T follicular helper cell (primary cell): ENCODE measurements at places on chromosomes 6 and 20.
A peak's percentile ranks its signal among the peaks of the same experiment; 100 is the strongest.

DNA sequence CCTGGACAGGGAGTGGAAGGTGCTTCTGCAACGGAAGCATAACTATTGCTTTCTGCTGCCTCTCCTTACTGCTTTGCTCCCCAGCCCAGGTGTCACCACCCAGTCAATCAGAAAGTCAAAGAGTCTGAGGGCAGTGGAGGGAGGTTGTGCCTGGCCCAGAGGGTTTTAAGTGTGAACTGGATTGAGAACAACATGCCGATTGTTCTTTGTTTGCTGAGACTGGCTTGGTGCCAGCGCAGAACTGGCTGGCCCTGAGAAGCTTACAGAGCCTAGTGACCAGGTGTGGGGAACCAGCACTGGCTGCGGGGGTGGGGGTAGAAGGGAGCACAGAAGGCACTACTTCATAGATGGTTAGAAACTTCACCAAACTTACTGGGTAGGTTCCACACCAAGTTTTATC lies 31.1 kb upstream of the ENPP4 start:
- DNase-seq: no peak

DNA sequence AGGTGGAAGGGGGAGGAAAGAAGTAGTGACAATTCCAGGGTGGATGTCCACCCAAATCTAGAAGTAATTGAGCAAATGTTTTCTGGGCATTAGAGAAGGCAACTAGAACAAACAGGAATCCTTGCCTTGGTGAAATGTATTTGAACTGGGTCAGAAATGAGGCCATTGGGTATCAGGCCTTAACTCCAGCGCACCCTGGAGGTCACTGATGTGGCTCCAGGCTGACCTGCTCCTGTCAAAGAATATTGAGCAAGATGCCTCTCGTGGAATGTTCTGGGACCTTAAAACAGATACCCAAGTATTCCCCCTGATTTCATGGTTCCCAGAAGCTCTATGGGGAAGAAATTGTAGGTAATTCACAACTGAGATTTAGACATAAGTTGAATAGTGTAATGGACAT lies 6.9 kb downstream of the HLA-DPB1 start:
- no peak for DNase-seq

DNA sequence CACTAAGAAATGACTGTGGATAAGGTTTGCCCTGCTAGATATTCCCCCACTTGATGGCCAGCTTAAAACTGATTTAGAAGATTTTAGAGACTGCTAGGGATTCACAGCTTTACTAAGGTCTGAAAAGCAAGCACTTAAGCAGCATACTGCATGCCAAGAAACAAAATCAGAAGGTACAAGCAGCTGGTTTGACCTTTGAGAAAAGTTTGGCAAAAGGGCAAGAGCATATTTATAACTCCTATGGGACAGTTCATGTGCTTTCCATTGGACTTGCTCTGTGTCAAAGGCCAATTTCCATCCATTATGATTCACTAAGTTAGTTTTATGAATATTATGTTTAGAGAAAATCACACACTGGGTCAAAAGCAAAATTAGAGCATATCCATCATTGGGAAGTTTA lies 402.8 kb downstream of the PKHD1 start:
- no peak for DNase-seq

DNA sequence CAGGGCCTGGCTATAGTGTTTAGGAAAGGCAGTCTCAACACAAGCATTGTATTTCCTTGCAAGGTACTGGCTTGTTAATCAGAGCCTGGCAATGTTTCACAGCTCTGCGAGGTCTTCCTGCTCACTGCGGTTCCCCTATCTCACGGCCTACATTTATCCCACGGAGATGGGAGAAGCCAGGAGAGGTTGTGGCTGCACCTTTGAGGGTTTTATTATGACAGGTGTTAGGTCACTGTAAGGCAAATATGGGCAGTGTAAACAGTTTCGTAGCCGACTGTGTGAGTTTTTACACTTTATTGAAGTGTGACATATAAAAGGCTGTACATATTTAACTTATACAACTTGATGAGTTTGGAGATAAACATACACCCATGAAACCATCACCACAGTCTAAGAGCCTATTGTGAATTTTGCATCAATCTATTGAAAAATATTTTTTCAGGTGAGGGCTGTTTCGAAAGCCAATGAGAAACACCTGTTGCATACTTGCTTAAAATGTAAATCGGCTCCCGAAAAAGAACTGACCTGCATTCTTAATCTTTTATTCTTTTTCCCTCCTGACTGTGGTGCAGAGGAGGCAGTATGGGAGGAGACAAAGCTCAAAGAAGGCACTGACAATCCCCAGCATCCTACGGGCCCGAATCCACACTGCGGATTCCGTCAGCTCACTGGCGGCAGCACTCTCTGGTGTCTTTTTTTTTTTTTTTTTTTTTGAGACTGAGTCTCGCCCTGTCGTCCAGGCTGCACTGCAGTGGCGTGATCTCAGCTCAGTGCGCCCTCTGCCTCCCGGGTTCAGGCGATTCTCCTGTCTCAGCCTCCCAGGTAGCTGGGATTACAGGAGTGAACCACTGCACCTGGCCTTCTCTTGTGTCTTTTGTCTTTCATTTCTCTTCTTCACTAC lies 7.5 kb upstream of the RBM38 start:
- no peak for DNase-seq

DNA sequence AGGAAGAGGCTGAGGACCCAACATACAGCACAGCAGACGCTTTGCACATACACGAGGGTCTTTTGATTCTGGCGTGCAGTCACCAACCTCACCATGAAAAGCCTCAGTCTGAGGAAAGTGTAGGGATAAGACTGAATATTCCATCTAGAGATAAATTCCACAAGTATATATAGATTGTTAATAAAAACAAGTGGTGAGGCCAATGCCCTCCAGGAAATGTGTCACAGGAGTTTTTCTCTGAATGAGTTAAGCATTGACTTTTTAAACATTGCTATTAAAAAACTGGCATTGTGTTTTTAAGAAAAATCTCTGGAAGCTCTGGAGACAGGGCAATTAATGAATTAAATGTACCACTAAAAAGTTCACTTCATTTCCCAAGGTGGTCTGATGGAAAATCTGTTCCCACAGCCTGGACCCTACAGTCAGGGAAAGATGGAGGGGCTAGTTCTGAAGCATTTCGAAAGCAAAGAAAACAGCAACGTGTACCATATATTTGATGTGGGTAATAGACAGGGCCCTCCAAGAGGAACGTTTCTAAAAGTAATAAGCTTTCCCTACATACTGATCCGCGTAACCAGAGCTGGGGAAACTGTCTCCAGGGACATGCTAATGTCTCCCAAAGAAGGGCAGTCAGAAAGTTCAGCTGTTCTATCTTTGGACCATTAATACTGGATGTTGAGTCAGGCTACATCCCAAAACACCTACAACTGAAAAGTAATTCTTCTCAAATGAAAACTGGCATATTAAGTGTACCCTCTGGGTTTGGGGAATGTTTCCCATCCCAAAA lies 301.1 kb downstream of the FOXC1 start:
- DNase-seq: no peak

DNA sequence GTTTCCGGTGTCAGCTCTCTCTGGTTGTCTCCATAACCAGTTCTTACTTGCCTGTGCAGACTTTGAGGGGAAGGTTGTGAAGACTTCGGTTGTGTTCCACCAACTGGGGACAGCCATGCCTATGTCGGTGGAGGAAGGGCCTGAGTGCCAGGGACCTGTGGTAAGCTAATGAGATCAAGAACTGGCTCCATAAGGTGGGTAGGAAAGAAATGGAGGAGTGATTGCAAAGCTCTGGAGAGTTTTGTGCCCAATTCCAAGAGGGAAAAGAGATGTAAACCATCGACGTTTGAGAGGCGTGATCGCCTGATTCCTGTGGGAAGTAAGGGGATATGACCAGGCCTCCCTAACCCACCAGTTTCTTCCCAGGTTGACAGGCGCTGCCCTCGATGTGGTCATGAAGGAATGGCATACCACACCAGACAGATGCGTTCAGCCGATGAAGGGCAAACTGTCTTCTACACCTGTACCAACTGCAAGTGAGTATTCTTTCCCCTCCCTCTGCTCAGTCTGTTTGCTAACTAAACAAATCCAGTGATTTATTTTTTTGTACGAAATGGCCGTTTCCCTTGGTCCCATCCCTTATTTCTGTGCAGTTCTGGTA lies 893 bp downstream of the POLR1H start:
- no peak for DNase-seq

DNA sequence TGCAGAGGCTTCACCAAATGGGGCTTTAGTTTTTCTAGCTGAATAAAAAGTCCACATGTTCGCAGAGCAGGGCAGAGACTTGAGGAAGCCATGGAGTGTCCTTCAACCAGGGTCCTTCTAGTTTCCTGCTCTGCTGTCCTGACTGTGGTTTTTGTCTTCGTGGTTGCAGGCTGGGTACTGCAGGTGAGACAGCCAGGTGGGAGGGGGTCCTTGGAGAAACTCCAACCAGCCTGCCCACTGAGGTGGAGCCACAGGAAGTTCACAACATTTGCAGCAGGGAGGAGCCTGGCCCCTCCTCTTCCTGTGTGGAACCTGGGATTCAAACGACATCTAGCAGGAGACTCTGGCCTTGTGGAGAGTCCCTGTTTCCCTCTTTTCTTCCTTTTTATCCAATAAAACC lies 68.8 kb upstream of the MYLIP start:
- DNase-seq: no peak

DNA sequence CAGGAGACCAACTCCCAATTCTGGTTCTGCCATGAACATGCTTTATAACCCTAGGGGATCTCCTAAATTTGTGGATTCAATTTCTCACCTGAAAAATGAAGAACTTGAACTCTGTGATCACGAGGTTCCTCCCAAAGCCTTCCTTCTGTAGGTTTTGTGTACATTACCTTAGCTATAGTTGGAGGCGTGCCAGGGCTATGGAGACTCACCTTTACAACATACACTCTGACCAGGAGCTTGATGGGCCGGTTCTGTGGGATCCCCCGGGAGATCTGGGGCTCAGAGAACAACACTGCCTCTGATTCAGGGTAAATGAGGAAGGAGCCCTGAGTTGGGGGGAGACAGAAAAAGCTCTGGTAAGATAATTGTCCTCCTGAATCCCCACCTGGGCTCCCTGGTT lies 34.1 kb downstream of the ERGIC3 start:
- DNase-seq: no peak

DNA sequence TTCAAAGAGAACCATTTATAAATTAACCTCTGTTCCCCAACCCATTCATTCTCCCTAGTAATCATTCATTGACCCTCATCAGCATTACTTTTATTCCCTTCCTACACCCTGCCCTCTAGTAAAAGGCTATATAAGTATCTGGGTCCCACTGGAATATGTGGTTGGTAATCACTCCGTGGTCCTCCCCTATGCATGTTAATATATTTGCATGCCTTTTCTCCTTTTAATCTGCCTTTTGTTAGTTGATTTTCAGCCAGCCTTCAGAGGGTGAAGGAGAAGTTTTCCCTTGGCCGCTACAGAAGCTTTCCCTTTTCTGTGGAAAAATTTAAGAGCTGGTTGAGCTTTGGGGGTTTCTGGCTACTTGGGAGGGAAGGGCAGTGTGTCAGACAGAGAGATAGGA lies 585.6 kb downstream of the UTRN start:
- no peak for DNase-seq

- no peak for DNase-seq
These were observed 34.7 kb upstream of the TIAM2 start for GRCh38 chr6:154960299-154960843.

DNA sequence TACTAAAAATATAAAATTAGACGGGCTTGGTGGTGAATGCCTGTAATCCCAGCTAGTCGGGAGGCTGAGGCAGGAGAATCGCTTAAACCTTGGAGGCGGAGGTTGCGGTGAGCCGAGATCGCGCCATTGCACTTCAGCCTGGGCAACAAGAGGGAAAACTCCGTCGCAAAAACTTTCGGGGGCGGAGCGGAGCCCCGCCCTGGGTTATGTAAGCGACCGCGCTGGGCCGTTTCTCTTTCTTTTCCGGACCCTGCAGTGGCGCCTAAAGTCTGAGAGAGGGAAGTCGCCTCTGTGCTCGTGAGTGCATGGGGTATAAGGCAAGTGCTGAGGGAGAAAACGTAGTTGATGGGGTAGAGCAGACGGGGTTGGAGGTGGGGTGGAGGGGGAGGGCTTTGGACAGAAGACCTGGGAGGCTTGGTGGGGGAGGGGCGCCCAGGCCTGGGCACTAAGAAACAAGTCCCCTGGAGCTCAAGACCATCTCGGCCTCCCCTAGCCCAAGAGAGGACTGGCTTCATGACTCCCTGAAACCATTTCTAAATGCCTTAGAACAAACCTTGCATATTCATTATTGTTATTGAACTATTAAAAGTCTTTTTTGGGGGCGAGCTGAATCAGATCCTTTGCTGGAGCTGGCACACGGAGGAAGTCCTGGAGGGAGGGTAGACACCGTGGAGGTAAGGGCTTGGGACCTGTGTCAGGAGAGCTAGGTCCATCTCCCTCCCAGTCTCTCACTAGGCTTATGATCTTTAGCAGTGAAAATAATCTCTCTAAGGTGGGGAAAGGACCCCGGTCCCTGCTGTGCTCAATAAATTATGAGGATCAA lies 2.7 kb upstream of the MICA start:
- DNase-seq: peak; percentile 68

- no peak for DNase-seq
These were observed 198.6 kb upstream of the SHLD1 start for GRCh38 chr20:5551621-5552020.

DNA sequence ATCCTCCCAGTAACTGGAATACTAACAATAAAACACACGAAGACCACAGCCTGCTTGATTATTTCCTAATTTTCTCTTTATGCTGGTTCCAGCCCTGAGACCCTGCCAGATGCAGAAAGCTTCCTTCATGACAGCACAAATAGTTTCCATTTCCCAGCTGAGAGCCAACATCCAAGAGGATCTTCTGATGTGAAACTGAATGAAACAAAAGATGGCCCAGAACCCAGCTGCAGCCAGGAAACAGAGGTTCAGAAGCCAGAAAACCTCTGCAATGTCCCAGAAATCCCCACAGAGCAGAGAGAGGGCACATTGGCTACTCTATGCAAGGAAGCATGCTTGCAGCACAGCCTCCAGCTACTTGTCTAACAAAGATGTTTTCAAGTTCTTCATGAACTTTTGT lies 61.8 kb upstream of the PLEKHG1 start:
- no peak for DNase-seq

DNA sequence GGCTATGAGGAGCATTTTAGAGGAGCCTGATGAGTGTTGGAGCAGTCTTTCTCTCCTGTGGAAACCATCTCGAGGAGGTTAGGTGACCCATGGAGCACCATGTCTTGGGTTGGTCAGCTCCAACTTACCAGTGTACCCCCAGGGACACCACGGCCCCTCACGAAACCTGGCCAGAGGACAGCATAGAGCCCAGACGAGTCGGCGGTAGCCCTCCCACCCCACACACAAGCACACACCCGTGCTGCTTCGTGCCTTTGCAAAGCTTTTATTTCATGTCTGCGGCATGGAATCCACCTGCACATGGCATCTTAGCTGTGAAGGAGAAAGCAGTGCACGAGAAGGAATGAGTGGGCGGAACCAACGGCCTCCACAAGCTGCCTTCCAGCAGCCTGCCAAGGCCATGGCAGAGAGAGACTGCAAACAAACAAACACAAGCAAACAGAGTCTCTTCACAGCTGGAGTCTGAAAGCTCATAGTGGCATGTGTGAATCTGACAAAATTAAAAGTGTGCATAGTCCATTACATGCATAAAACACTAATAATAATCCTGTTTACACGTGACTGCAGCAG lies 53.6 kb downstream of the EZR start:
- no peak for DNase-seq
